ENCODE measurements at places on chromosomes 3 and 15. TPM values are rescaled to one million over a fixed set of nuclear protein-coding genes. Genes with fewer than 3 reads are reported as not detected.

FAM81A gene
- not detected for total RNA-seq

SPRED1 gene
- total RNA-seq = 2.4 TPM

TFRC gene
- 35.8 TPM for total RNA-seq

CCDC39 gene
- not detected for total RNA-seq

CCR3 gene
- not detected for total RNA-seq

CTXND1 gene
- 0.39 TPM for total RNA-seq

B4GALT4 gene
- total RNA-seq = 24.3 TPM

IQCB1 gene
- 8.5 TPM for total RNA-seq

ACTC1 gene
- total RNA-seq = 19.6 TPM

P2RY12 gene
- total RNA-seq = not detected

DNA sequence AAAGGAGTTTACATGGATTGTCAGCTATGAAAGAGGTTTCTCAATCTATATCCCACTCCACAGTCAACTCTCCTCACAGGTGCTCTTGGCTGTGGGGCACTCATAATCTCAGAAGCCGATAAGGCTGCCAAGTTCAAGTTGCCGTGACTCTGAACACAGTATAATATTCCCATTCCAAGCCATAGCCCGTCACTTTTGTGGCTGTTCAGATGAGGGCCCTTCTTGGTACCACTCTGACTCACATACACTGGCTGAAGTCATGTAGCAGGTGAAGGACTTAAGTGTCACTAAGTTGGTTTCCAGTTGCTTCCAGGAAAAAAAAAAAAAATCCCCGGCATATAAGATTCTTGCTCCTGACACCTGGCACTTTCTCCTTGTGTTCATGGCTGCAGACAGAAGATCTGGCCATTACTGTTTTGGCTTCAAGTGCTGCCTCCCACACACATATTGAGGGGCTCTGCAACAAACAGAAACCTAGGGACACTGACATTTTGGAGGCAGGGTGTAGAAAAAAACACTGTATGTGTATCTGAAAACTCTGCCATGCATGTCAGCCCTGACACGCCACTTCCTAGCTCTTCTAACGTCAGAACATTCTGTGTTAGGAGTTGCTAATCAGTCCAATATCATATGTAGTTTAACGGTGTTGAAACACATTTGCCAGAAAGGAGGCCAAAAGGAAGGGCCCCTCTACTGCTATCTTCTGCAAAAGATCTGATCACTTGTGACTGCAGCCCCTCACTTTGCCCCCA is 170.2 kb upstream of the ICE2 start:
- no peak for DNase-seq
- no peak overlapping the region for H3K27ac ChIP-seq
- peaks cover 12% of the 10 kb centered on the region for H3K4me1 ChIP-seq
- H3K27me3 ChIP-seq = peaks cover 2% of the 10 kb centered on the region

DNA sequence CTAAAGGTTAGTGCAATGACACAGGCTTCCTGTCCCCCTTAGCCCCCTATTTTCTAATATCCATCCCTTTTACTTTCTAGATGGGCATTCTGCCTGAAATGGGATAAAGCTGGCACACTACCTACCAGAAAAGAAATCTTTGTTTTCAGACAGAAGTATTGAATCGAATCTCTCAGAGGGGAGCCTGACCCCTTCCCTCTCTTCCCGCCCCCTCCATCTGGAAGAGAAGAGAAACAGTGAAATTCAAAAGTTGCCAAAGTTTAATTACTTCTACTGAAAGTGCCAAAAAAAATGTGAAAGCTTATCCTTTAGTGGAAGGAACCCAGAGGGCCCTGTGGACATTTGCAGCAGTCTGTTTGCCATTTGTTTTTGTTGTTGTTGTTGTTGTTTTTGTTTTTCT is 523.8 kb downstream of the AGBL1 start:
- H3K4me3 ChIP-seq = no peak overlapping the region
- no peaks in the 10 kb centered on the region for H3K4me1 ChIP-seq
- H3K27ac ChIP-seq = no peak overlapping the region
- DNase-seq = no peak
- peaks cover 2% of the 10 kb centered on the region for H3K27me3 ChIP-seq

- peak overlapping the region; percentile 46 for H3K27ac ChIP-seq
- H3K4me1 ChIP-seq = peaks cover 12% of the 10 kb centered on the region
- no peaks in the 10 kb centered on the region for H3K36me3 ChIP-seq
- peak; percentile 26 for DNase-seq
Measured at GRCh38 chr15:60001610-60002527, 2.2 kb upstream of the FOXB1 start.

DNA sequence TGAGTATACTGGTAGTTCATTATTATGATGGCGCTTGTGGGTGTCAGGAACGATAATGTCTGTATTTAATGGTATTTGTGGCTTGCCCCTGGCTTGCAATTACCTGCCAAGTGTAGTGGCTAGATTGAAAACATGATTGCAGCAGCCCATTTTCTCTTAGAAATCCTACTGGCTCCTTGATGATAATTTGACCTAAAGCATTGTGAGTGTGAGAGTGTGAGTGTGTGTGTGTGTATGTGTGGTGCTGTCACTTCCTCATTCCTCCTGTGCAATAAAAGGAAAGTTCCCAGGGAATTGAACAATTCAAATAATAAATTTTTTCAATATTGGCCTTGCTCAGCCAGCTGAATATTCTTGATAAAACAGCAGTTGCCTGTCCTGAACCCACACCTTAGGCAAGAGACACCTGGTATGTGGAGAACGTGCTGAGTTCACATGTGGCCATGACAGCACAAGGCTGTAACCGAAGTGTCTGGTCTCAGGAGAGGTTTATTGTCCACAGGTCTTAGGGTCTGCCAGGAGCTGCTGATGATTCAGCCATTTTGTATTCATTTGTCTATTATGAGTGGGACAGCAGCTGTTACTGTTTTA is 193.3 kb downstream of the CD47 start:
- no peak for DNase-seq
- no peak overlapping the region for H3K27ac ChIP-seq
- no peak overlapping the region for H3K4me3 ChIP-seq
- no peaks in the 10 kb centered on the region for H3K36me3 ChIP-seq
- no peaks in the 10 kb centered on the region for H3K4me1 ChIP-seq

GRCh38 chr15:69413822-69414700 is at the start of gene KIF23:
KIF23 (plus strand) TSS chr15:69414349; CDS start chr15:69414466, 117 bp downstream.
- no peaks in the 10 kb centered on the region for H3K27me3 ChIP-seq
- peak within 1 kb of the TSS; percentile 93 for H3K4me3 ChIP-seq
- peak; percentile 93 for DNase-seq

DNA sequence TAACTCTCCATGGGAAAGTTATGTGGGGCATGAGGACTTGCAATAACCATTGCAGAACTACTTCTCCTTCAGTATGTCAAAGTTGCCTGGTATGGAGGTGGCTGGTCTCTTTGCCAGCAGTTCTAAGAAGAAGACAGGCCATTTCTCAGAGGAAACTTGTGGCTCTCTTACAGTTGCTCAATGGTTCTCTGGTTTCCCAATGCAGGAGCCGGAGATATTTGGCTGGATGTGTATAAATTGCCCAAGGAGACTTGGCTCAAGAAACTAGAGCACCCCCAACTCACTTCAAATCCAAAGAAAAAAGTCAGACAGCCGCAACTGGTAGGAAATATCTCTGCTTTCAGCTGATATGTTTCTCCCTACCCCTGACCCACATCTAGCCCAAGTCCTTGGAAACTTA is 24.2 kb downstream of the WDR93 start:
- no peak overlapping the region for H3K27ac ChIP-seq
- H3K27me3 ChIP-seq = peaks cover 2% of the 10 kb centered on the region
- no peaks in the 10 kb centered on the region for H3K36me3 ChIP-seq
- no peak for DNase-seq

DNA sequence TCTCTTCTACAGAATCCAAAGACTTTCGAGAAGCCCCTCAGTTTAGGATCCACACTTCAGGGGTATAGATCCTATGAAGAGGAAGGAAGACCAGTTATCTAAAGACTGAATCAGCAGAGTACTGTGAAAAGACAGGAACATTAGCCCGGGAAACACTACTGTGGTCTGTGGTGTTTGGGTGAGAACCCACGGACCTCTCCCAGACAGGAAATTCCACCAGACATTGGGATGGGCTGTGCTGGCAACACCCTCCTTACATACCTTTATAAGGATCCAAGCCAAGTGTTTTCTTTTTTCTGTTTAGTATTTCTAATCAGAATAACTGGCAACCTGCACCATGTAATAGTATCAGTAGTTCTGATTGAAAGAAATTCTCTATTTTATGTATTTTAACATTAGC is 14.1 kb downstream of the TMEM207 start:
- DNase-seq = no peak
- H3K27ac ChIP-seq = no peak overlapping the region
- no peaks in the 10 kb centered on the region for H3K4me1 ChIP-seq
- no peak overlapping the region for H3K4me3 ChIP-seq
- no peaks in the 10 kb centered on the region for H3K36me3 ChIP-seq

GRCh38 chr3:106379251-106379750 is 510.5 kb upstream of the CBLB start:
- peak overlapping the region; percentile 67 for H3K27ac ChIP-seq
- H3K4me1 ChIP-seq = peaks cover 30% of the 10 kb centered on the region
- H3K36me3 ChIP-seq = no peaks in the 10 kb centered on the region
- peaks cover 2% of the 10 kb centered on the region for H3K27me3 ChIP-seq

GRCh38 chr3:78846718-78847117 is 921.1 kb downstream of the ROBO1 start:
- H3K27ac ChIP-seq = no peak overlapping the region
- no peak overlapping the region for H3K4me3 ChIP-seq
- H3K27me3 ChIP-seq = peaks cover 2% of the 10 kb centered on the region
- peaks cover 28% of the 10 kb centered on the region for H3K4me1 ChIP-seq
- no peak for DNase-seq
- H3K36me3 ChIP-seq = no peaks in the 10 kb centered on the region

- no peak overlapping the region for H3K4me3 ChIP-seq
- H3K36me3 ChIP-seq = no peaks in the 10 kb centered on the region
- H3K27ac ChIP-seq = no peak overlapping the region
- H3K27me3 ChIP-seq = no peaks in the 10 kb centered on the region
- no peak for DNase-seq
Measured at GRCh38 chr3:106125321-106125720, 256.5 kb upstream of the CBLB start.

- peak; percentile 89 for DNase-seq
- H3K4me3 ChIP-seq = peak overlapping the region; percentile 63
- no peaks in the 10 kb centered on the region for H3K36me3 ChIP-seq
- H3K4me1 ChIP-seq = peaks cover 69% of the 10 kb centered on the region
- peak overlapping the region; percentile 16 for H3K27ac ChIP-seq
Measured at GRCh38 chr15:47196048-47196447, 521.3 kb upstream of the SEMA6D start.

DNA sequence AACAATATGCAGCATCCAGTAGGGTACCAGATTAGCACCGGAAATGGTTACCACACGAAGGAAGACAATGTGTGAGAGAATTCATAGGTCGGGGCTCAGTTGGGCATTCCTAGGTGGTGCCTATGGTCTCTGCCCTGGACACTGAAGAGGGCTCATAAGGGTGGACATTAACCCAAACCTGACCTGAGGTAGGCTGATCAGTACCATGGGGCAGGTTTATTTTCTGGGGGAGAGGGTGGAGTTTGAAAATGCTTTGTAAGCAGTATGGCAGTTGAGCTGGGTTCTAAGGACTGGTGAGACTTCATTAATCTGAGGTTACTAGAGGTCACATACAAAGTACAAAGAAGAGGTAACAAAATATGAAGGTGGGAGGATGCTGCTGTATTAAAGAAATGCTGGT is 68.4 kb downstream of the RPL22L1 start:
- H3K27ac ChIP-seq = no peak overlapping the region
- no peak for DNase-seq
- no peaks in the 10 kb centered on the region for H3K36me3 ChIP-seq
- H3K4me1 ChIP-seq = no peaks in the 10 kb centered on the region

DNA sequence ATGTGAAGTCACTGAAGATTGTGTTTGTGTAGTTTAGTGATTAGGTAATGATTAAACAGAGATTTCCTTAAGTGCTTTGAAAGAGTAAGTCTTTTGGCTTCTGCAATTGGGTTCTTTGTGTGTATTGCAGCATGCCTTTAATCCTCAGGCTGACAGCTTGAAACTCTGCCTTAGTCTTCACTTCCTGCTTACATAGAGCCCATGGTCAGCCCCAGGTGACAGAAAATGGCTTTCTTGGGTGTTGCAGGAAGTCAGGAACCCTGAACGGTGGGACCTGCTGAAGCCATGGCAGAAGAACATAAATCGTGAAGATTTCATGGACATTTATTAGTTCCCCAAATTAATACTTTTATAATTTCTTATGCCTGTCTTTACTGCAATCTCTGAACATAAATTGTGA is 61.3 kb downstream of the KBTBD8 start:
- H3K27ac ChIP-seq = no peak overlapping the region
- no peak for DNase-seq
- peaks cover 3% of the 10 kb centered on the region for H3K36me3 ChIP-seq
- H3K27me3 ChIP-seq = peaks cover 2% of the 10 kb centered on the region
- no peaks in the 10 kb centered on the region for H3K4me1 ChIP-seq

GRCh38 chr15:40142428-40142827 is 18.4 kb upstream of the BUB1B start:
- H3K4me1 ChIP-seq = no peaks in the 10 kb centered on the region
- no peak for DNase-seq
- peak overlapping the region; percentile 64 for H3K27ac ChIP-seq
- H3K4me3 ChIP-seq = peak overlapping the region; percentile 58
- H3K27me3 ChIP-seq = peaks cover 9% of the 10 kb centered on the region

GRCh38 chr3:74366331-74366730 is 248.1 kb downstream of the CNTN3 start:
- H3K27ac ChIP-seq = no peak overlapping the region
- no peak for DNase-seq
- H3K27me3 ChIP-seq = no peaks in the 10 kb centered on the region
- no peaks in the 10 kb centered on the region for H3K4me1 ChIP-seq
- H3K36me3 ChIP-seq = no peaks in the 10 kb centered on the region
